ENCODE measurements at places on chromosomes 5 and 9. TPM values are rescaled to one million over a fixed set of nuclear protein-coding genes. Genes with fewer than 3 reads are reported as not detected.

The FBXO38 gene
- total RNA-seq: 39.0 TPM

The BICD2 gene
- total RNA-seq: 89.4 TPM

The GHR gene
- total RNA-seq: 11.8 TPM

The ASPN gene
- 30.8 TPM for total RNA-seq

The S1PR3 gene
- 0.75 TPM for total RNA-seq

The CCL27 gene
- total RNA-seq: 0.59 TPM

The MARCOL gene
- total RNA-seq: not detected

Measured in motor neuron (in vitro differentiated cells).